Fibroblast of skin of abdomen (primary cell): ENCODE measurements at places on chromosomes 12 and 14.

- DNase-seq: no peak
Observed at GRCh38 chr14:66606826-66607225, 98.9 kb downstream of the GPHN start.

DNA sequence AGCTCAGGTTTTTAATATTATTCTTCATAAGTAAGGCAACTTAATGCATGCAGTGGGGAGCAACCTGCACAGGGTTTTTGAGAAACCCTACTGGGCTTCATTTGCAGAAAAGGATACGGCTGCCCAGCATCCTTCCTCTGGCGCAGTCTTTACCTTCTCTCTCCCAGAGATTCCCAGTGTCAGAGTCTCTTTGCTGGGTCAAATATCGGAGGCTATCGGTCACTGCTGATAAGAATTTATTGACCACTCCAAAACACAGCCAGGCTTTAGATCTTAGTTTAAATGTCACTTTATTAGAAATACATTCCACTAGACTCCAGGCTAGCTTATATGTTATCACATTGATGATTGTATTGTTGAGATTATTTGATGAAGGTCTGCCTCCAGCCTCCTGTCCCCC lies 147.2 kb upstream of the CPSF6 start:
- no peak for DNase-seq

GRCh38 chr12:75834591-75834990 lies 197.0 kb downstream of the PHLDA1 start:
- peak; percentile 22 for DNase-seq

DNA sequence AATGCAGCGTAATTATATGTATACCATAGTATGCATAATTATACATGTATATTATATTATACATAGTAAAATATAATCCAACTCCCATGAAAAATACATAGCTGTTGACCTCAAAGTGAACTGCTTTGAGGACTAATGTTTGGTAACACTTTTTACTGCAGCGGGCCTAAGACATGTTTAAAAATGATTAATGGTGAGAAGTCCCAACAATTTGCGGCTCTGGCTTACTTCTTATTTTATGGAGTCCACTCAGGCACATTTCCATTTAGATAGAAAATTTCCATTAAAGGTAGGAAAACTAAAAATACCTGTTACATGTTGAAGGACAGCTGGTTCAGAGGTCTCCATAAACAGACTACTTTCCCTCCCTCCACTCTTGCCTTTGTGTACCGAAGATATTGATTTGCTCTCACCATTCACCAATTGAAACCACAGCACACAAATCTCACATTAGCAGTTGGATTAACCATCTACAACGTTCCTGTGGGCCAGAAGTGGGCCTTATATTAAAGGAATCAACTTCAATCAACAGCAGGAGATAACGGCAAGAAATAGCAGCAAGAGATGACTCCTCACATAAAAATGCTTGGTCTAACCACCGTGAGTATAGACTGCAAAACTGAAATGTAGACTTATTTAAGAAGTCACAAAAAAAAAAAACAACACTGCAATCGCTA lies 14.1 kb upstream of the NT5DC3 start:
- DNase-seq: peak; percentile 67

GRCh38 chr12:120583478-120584030 lies 2.4 kb upstream of the POP5 start:
- DNase-seq: peak; percentile 67

DNA sequence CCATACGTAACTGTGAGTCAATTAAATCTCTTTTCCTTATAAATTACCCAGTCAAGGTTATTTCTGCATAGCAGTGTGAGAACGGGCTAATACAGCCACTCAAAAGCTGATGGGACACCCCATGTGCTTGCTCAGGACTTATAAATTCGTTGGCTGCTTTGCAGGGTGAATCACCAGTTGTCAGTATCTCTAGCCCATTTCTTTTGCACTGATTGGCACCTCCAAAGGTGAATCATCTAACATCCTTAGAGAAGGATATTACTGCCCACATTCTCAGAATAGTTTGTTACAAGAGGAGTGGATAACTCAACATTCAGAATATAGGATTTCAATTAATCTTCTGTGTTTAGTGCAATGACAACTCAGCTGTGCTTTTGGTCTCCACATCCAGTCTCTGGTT lies 601.5 kb downstream of the KCNH5 start:
- DNase-seq: peak; percentile 81

GRCh38 chr12:553216-554000 lies 93.7 kb downstream of the B4GALNT3 start:
- no peak for DNase-seq

DNA sequence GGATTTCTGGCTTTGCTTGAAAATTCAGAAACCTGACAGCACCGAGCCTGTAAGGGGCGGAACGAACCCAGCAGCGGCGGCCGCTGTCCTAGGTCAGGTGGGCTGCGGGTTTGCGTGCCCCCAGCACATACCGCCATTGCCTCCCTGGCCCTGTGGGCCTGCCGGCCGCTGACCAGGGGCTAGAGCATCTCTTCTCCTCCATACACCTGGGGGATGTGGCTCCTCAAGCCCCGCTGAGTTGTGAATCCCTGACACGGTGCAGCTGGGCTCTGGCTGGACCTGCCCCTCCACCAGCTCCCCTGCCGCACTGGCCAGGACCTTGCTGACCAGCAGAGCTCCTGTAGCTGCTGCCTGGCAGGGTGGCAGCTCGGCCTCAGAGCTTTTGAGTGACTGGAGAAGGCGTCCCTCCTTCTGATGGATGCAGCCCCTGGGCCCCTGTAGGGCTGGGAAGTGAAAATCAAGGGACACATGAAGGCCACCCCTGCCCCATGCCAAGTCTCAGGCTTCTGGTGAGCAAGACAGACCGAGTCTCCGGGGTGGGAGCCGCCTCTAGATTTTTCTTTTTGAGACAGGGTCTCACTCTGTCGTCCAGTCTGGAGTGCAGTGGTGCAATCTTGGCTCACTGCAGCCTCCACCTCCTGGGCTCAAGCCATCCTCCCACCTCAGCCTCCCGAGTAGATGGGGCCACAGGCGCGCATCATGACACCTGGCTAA lies 184.9 kb upstream of the SFSWAP start:
- no peak for DNase-seq

DNA sequence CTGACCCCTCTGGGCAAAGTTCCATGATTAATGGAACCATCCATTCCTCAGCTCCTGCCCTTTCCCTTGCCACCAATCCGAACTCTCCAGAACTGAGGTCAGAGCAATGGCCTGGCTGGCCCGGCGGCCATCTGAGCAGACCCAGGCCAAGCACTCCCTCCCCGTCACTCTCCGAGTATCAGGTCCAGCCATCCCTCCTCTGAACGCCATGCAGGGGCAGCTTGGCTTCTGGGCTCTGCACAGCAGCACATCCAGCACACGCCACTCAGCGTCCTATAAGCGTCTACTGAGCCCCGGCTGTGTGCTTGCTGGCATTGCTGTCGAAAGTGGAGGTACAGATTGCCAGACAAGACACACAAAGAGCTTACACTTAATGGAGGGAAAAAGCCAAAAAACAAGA lies 34.3 kb upstream of the VWF start:
- no peak for DNase-seq

DNA sequence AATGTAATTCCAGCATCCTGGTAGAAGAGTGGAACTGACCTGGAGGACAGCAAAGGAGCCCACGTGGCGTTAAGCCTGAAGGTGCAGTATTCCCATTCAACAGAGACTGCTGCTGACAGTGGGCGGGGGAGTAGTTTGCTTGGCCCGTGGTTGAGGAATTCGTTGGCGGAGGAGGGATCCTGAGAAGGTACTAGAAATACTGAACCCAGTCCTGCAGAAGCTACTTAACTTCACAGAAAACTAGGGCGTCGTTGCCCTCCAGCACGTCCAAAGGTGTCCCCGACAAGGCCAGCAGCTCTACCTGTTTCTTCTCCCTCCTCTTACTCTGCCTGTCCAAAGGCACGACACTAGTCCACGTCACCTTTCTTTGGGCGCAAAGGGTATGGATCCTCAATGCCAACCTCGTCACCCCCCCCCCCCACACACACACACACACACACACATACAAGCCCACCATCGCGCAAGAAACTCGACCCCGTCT lies 303 bp downstream of the PUS7L start:
- DNase-seq: peak; percentile 25

GRCh38 chr12:66921151-66921550 lies 242.3 kb upstream of the GRIP1 start:
- DNase-seq: no peak

DNA sequence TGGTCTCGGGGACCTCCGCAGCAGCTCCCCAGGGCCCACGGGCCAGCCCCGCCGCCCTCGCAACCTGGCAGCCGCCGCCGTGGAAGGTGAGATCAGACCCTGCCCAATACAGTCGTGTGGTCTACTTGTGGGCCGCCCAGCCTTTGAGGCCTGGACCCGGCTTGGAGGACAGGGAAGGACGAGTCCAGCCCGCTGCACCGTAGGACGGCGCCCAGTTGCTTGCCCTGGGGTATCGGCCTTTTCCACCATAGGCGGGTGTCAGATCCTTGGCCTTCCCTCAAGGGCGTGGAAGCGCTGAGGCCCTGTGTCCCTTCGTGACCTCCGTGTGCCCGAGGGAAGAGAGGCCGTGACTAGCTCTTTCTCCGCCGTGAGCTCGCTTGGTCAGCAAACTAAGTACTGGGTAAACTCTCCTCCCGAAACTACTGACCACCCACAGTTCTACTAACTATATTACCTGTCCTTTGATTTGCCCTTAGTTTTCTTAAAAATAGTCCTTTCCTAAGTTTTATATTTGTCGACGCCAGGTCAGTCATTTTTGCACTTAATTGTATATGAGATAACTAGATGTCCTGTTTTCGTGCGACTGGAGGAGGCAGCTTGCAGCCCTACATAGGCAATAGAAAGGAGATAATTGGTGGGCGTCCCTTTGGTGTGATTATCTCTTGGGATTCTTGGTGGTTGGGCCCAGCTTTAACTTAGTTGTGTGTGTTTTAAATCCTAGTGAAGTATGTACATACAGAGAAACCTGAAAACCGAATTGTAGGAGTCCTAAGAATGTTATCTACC lies 757 bp downstream of the SLC25A3 start:
- peak; percentile 13 for DNase-seq

DNA sequence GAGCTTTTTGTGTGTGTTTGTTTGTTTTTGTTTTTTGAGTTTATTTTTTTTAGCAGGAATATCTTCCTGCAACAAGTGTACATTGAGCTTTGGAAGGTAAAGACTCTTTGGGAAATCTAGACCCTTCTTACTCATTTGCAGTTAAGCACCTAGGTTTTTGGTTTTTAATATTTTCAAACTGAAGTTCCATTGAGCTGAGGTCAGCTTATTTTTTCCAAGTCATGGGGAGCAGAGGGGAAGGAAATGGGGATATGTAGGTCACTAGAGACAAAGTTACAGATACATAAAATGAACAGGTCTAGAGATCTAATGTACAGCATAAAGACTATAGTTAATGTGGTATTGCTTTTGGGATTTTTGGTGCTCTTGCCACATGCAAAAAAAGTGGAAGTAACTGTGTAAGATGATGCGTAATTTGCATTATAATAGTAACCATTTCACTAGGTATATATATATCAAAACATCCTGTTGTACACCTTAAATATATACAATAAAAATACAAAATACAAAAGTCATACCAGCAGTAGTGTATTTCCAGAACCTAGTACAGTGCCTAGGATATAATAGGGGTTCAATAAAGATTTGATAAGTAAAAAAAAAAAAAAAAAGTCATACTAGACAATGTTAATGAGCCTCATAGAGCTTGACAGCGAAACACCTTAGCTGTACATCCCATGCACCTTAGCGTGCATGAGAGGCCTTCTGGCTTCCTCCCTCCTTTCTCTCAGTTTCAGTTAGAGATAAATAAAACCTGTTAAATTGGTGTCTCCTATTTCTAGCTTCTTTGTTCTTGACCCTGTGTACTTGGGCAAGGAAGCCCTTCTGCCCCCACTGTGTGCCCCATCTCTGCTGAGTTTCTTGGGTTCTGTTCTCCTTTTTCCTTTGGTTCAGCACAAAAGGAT lies 22.7 kb downstream of the CGRRF1 start:
- no peak for DNase-seq

DNA sequence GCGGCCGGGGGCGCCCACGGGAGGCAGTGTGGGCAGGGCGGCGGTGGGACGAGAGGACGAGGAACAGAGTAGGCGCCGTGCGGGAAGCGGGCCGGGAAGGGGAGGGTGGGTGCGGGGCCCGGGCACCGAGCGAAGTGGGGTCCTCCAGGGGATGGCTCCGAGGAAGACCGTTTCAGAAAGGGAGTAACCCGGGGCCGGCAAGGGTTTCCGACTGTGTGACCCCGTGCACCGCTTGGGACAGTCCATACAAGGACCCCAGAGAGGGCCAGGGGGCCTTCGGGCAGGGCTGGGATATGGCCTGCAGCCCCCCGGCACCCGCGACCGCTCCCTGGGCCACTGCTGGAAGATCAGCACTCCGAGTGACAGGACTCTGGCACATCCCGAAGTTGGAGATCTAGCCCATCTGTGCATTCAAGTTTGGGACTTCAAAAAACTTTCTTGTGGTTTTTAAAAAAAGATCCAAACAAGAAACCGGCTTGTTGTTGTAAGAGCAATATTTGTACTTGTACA lies 448 bp downstream of the TSPAN9 start:
- DNase-seq: no peak

GRCh38 chr14:81946834-81947798 lies 413.5 kb upstream of the SEL1L start:
- no peak for DNase-seq

- DNase-seq: peak; percentile 73
Observed at GRCh38 chr12:65510584-65511050, 232.1 kb downstream of the MSRB3 start.

- DNase-seq: no peak
Observed at GRCh38 chr12:118827047-118827446, 154.3 kb upstream of the SRRM4 start.

GRCh38 chr14:68656452-68656851 lies 136.4 kb downstream of the ZFP36L1 start:
- no peak for DNase-seq

DNA sequence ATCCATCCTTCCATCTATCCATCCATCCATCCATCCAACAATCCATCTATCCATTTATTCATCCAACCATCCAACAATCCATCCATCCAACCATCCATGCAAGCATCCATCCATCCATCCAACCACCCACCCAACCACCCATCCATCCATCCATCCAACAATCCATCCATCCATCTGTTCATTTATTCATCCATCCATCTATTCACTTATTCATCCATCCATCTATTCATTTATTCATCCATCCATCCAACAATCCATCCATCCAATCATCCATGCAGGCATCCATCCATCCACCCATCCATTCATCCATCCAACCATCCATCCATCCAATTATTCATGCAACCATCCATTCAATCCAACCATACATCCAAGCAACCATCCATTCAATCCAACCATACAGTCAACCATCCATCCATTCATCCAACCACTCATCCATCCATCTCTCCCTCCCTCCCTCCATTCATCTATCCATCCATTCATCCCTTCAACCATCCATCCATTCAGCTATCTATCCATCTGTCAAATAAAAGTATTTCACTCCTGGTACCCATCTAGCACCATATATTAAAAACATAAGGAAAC lies 86.1 kb downstream of the KSR2 start:
- DNase-seq: no peak

- DNase-seq: peak; percentile 28
Observed at GRCh38 chr14:75554482-75554881, 23.9 kb upstream of the FLVCR2 start.

- no peak for DNase-seq
Observed at GRCh38 chr14:104144453-104144790, 6.0 kb downstream of the KIF26A start.

- DNase-seq: no peak
Observed at GRCh38 chr12:121245031-121245430, 35.1 kb downstream of the P2RX4 start.

GRCh38 chr12:25187781-25188180 lies 7.2 kb downstream of the DNAI7 start:
- DNase-seq: peak; percentile 94

- DNase-seq: no peak
Observed at GRCh38 chr14:89912221-89912620, 42.3 kb downstream of the EFCAB11 start.
